Fibroblast of upper back skin (primary cell): ENCODE measurements at places on chromosomes 7 and 10.
A peak's percentile ranks its signal among the peaks of the same experiment; 100 is the strongest.

DNA sequence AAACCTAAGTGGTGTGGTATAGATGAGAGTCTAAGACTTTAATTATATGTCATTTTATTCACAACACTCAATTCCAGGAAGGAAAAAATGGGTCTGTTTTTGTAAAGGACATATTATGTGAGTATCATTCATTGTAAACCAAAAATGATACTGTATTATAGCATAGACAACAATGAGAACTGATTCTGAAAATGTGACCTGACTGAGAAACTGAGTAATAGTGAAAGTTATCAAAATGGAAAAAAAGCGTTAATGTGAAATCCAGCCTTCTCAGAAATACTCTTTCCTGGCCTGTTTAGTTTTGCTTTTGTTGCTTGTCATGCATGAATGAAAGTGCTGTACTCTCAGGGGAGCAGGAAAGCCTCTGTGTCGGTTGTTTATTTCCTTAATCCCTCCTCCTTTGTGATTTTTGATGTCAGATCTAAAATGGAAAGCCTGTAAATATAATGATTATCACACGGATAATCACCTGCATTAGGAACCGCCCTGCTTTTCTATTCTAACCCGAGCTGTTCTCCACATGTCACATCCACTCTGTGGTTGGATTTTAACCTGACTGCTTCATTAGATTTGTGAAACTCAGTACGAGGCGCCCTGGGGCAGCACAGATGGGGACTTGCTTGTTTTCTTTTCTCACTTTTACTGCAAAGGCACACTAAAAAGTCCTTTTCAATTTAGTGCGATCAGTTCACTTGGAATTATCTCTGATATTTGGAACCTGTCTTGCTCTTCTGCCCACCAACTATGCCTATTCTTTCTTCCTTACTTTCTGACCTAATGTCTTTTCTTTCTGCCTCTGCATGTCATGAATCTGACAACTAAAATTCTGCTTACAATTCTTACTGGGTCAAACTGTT is 240.9 kb upstream of the KAT6B start:
- DNase-seq: no peak

DNA sequence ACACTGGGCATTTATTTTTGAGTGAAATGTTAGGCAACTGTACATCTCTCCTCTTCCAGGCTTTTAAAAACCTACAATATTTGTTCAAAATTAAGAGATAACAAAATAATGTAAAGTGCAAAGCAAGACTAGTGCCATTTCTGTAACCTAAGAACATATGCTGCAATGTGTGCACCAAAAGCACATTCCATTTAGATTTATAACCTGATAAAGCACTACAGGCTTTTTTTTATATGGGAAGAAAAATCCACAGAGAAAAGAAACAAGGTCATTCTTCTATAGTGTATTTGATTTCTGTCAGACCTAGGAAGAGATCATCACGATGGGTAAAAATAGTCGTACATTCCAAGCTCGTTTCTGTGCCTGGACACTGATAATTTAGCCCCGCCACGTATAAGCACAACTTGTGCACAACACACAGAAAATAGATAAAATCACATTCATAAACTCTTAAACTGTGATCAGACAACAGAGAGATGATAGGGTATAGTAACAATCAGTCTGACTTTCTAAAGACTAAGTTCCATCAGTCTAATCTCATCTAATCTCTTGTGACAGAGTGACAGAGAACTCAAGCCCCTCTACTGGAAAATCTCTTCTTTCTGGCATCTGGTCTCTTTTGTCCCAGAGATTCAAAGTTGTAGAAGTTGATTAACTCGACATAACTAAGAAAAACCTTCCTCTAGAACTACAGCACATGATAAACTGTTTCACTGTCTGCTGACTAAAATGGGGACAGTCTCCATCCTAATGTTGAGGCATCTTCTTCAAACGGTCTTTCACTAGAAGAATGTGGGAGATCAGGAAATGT is 6.7 kb downstream of the LAMB1 start:
- peak; percentile 80 for DNase-seq

DNA sequence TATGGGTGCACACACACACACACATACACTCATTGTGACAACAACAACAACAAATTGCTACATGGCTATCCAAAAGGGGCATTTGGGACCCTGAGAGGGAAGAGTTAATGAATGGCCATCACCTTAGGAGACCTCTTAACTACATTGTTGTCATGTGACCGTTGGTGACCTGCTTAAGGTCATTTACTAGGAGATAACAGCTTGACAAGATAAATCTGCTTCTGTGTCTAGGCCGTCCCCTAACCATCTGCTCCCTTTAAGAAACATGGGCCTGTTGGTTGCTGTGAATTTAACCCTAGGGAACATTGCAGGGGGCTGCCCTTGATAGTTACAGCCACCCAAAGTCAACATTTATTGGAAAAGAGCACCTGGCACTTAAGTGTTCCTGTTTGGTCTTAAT is 29.7 kb downstream of the C1QL3 start:
- no peak for DNase-seq

DNA sequence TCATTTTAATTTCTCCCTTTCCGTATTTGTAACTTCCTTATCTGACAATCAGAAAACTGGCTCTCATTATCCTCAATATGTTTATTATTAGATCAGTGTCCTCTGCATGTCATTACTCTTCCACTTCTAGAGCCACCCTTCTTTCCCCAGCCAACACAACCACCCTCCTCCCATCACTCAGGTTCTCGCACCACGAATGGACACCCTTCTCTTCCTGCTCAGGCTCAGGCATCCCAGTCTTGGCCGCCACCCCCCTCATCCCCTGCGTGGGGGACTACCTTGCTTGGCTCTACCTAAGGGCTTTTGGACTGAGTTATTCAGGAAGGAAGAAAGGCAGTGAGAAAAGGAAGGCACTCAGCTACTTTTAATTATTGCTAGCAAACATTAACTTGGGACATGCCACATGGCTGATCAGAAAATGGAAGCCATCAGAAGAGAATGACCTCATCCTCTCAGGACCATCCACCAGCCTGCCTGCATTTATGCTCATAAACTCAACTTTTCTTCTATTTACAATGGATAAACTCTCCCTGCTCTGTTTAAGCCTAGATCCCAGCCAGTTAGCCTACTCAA is 199.9 kb upstream of the PLXNA4 start:
- DNase-seq: no peak

GRCh38 chr10:18906636-18907035 is 142.0 kb upstream of the MALRD1 start:
- peak; percentile 31 for DNase-seq

GRCh38 chr10:90847436-90847835 is 10.4 kb downstream of the HTR7 start:
- peak; percentile 67 for DNase-seq

- DNase-seq: no peak
Measured at GRCh38 chr7:11208883-11209465, 235.3 kb downstream of the PHF14 start.
